ENCODE measurements at places on chromosomes 5 and 9.

- DNase-seq, result no peak
Measured at GRCh38 chr9:76552751-76553455, 93.9 kb downstream of the GCNT1 start.

DNA sequence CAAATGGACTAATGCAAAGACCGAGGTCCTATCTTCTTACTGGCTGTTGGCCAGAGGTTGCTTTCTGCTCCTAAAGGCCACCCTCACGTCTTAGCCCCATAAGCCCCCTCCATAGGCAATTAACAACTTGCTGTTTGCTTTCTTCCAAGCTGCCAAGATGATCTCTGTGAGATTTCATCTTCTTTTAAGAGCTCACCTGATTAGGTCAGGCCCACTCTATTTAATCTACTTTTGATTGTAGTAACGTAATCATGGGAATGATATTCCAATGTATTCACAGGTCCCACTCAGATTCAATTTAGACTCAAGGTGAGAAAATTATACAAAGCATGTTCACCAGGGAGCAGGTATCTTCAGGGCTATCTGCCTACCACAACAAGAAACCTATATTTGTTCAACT, 84.4 kb upstream of the RAD23B start:
- no peak for DNase-seq

DNA sequence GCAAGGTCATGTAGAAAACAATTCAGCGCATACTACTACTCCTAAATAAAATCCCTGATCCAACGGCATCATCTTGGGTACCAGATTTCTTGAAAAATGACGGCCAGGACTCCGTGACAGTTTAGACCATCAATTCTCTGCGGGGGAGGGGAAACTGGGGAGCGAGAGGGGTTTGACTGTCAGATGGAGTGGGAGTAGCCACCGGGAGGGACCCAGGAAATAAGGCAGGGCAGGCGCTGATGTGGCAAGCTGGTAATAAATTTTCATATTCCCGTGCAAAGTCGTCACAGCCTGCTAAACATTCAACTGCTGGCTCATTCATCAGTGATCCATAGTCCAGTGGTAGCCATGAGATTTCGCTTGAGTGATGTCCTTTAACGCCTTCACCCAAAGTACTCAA, 457 bp upstream of the CDH18 start:
- DNase-seq, result no peak

GRCh38 chr9:113220467-113221002, 542 bp downstream of the FKBP15 start:
- no peak for DNase-seq

DNA sequence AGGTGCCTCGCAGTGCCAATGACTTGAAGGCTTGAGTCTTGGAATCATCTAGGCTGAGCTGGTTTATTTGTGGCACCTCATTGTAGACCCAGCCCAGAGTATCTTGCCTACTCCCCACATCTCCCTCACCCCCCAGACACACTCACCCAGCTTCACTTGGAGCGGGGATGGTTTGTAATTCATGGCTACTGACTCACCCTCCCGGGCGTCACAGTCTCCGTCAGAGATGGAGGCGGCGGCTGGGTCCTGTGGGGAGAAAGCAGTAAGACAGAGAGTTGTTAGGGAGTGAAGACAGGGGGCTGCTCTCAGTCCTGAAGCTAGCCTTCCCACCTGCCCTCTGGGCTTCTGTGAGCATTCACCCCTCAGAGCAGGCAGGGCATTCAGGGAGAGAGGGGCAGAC, 29.0 kb upstream of the MYORG start:
- no peak for DNase-seq
